Heart right ventricle (tissue), 16 donors: ENCODE measurements at places on chromosomes 11 and 22. TPM values are rescaled to one million over a fixed set of nuclear protein-coding genes. Genes with fewer than 3 reads are reported as not detected.

Gene WT1
- 1.9 TPM for total RNA-seq

Gene NAALADL1
- total RNA-seq = 6.8 TPM

Gene DDX25
- not detected for total RNA-seq

Gene CALCA
- not detected for total RNA-seq

Gene MYOD1
- not detected for total RNA-seq

Gene MMP1
- not detected for total RNA-seq

Gene OSBP
- 39.4 TPM for total RNA-seq

DNA sequence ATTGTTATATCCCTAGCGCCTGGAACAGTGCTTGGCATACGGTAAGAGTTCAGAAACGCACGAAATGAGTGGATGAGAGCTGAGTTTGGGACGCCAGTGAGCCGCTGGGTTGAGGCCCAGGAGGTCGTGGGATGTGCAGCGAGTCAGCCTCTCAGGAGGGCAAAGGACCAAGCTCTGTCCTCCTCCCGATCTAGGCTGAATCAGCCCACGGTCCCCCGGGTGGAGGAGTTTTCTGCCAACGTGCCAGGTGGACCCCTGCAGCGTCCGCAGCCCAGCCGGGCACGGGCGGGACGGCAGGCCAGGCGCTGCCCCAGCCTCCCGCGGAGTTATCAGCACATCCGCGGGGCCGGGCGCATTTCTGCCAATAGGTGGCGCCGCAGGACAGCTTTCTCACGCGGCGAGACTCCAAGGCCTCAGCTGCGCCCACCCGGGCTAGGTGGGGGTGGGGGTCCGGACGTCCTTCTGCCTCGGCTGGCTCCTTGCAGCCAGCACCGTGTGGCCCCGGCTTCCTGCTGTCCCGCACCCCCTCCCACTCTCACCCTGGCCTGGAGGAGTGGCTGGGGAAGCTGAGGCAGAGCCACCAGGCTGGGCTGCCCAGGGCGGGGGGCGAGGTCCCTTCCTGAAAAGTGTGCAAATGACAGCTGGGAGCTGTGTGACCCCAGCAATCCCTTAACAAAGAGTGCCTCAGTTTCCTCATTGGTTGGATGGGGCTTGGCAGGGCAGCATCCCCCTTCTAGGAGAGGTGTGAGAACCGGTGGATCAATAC lies 2.2 kb upstream of the RPS19BP1 start:
- peak overlapping the region; percentile 11 for H3K27ac ChIP-seq
- DNase-seq = peak; percentile 81
- peaks cover 32% of the 10 kb centered on the region for H3K4me1 ChIP-seq
- H3K4me3 ChIP-seq = peak overlapping the region; percentile 13
- H3K27me3 ChIP-seq = no peaks in the 10 kb centered on the region
- peaks cover 7% of the 10 kb centered on the region for H3K36me3 ChIP-seq

DNA sequence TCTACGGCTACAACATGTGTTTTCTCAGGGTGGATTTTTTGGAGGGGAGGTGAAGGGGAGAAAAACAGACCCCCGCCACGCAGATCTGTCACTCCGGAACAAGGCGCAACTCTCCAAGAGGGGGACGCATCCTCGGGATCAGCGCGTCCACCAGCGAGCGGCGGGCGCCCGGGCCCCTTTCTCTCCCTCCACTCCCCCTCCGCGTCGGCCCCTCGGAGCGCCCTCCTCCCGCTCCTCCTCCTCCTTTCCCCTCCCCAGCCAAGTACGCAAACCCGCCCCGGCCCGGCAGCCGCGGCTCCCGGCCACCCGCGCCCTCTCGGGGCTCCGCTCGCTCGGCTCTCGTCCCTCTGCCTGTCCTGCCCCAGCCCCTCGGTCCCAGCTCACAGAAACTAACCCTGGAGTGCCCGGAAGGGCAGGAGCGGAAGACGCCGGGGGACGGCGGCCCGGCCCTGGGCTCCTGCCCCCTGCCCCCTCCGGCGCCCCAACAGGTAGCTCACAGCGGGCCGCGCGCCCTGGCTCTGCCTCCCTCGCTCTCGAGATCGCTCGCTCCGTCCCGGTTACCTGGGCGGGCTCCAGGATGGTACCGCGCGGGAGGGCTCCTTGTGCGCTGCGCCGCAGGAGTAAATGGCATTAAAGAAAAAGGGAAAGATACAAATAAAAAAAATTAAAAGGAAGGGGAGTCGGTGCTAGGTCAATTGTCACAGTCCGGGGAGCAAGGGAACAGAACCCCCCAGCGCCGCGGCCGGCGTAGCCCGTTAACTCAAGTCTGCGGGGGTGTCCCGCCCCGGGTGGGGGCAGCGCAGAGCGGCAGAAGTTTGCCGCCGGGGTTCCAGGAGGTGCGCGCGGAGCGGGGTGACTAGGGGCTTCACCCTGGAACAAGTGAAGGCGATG lies 131.4 kb upstream of the C11orf58 start:
- peak overlapping the region; percentile 94 for H3K4me3 ChIP-seq
- H3K27ac ChIP-seq = peak overlapping the region; percentile 91
- peak; percentile 70 for DNase-seq
- H3K27me3 ChIP-seq = peaks cover 20% of the 10 kb centered on the region

DNA sequence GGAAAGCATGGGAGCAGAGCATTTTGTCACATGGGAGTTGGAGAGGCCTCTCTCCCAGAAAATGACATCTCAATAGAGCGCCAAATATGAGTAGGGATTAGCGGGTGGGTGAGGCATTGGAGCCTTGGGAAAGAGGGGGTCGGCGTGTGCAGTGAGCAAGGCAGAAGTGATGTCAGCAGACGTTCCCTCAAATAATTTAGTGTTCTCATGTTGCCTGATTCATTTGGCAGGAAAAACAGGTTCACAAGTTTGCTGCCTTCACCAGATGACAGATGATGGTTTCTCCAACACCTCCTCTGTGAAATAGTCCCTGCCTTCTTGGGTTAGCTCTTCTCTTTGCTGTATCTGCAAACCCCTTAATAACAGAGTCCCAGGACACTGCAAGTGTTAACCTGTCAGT lies 118.5 kb upstream of the ARHGAP20 start:
- no peaks in the 10 kb centered on the region for H3K36me3 ChIP-seq
- no peak overlapping the region for H3K27ac ChIP-seq
- H3K27me3 ChIP-seq = peaks cover 19% of the 10 kb centered on the region
- no peak for DNase-seq

DNA sequence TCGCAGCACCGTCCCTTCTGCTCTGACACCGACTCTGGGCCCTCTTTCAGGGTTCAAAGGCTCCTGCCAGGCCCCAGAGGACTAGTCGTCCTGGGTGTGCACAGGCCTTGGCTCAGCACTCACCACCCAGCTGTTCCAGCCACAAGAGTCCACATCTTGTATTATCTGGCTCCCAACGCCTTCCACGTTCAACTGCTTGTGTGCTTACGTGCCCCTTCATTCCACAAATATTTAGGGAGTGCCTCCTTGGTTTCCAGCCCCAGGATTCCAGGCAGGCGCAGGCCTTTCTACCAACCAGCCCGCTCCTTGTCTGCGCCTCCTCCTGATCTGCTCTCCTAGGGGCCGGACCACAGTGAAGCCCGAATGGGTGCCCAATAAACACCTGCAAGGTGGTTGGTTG lies 70.9 kb downstream of the SCUBE1 start:
- no peak for DNase-seq
- H3K27me3 ChIP-seq = no peaks in the 10 kb centered on the region
- no peak overlapping the region for H3K27ac ChIP-seq
- H3K4me3 ChIP-seq = no peak overlapping the region
- H3K4me1 ChIP-seq = no peaks in the 10 kb centered on the region

- peaks cover 13% of the 10 kb centered on the region for H3K4me1 ChIP-seq
- H3K27me3 ChIP-seq = no peaks in the 10 kb centered on the region
- no peak for DNase-seq
- no peak overlapping the region for H3K27ac ChIP-seq
- no peaks in the 10 kb centered on the region for H3K36me3 ChIP-seq
Measured at GRCh38 chr11:74806267-74806666, 57.6 kb downstream of the RNF169 start.

DNA sequence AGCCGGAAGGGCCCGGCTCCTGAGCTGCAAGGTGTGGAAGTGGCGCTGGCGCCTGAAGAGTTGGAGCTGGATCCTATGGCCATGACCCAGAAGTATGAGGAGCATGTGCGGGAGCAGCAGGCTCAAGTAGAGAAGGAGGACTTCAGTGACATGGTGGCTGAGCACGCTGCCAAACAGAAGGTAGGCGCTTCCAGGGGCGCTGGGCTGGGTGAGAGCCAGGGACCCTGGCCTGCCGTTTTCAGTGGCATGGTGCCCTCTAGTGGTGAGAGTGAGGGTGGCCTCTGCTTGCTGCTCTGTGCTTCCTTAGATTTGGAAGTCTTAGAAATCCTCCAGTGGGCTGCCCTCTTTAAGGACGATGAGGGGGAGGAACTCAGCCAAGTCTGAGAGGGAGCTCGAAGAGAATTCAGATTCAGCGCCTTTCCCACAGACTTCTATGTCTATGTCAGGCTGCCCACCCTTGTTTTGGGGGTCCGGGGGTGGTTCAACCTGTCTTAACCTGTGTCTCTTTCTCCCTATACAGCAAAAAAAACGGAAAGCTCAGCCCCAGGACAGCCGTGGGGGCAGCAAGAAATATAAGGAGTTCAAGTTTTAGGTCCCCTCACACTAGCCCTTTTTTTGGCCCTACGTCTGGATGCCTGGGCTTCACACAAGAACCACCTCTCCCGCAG lies 1.8 kb upstream of the PACS1 start:
- no peaks in the 10 kb centered on the region for H3K27me3 ChIP-seq
- H3K4me3 ChIP-seq = no peak overlapping the region
- H3K27ac ChIP-seq = peak overlapping the region; percentile 99
- H3K36me3 ChIP-seq = peaks cover 56% of the 10 kb centered on the region
- H3K4me1 ChIP-seq = peaks cover 36% of the 10 kb centered on the region

- no peak overlapping the region for H3K27ac ChIP-seq
- H3K4me3 ChIP-seq = no peak overlapping the region
Measured at GRCh38 chr22:35505399-35506258, 35.0 kb upstream of the RASD2 start.

DNA sequence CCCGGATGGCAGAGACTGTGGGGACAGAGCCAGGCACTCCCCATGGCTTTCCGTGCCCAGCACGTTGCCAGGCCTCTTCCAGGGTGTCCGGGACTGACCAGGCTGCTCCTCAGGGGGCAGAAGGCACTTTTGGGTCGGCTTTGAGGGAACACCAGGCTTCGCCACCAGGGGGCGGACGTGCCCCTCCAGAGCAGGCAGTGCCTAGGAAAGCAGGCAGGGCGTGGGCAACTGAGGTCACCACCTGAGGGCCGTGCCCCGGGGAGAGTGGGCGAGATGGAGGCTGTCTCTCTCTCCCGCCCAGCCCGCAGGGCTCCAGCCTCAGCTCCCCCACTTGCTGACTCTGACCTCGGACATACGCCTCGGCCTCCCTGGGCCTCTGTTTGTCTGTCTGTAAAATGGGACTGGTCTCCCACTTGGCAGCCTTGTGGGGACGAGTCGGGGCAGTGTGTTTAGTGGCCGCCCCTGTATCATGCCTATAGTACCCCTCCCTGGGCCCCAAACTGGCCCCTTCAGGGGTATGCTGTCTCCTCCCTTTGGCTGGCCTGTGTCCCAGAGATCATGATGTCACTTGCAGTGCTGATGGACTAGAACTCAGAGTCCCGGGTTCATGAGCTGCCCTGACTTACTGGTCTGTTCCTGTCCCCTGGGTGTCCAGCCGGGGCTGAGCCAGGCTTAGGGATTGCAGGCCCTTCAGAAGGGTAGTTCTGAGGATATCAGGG lies 4.4 kb upstream of the PRR5 start:
- H3K4me1 ChIP-seq = peaks cover 2% of the 10 kb centered on the region
- no peaks in the 10 kb centered on the region for H3K36me3 ChIP-seq
- no peak overlapping the region for H3K27ac ChIP-seq
- no peak overlapping the region for H3K4me3 ChIP-seq
- H3K27me3 ChIP-seq = peaks cover 19% of the 10 kb centered on the region

GRCh38 chr22:29275819-29276565 lies 7.9 kb downstream of the EWSR1 start:
- H3K27ac ChIP-seq = no peak overlapping the region
- peaks cover 6% of the 10 kb centered on the region for H3K36me3 ChIP-seq
- H3K27me3 ChIP-seq = no peaks in the 10 kb centered on the region
- H3K4me1 ChIP-seq = peaks cover 62% of the 10 kb centered on the region
- no peak for DNase-seq

DNA sequence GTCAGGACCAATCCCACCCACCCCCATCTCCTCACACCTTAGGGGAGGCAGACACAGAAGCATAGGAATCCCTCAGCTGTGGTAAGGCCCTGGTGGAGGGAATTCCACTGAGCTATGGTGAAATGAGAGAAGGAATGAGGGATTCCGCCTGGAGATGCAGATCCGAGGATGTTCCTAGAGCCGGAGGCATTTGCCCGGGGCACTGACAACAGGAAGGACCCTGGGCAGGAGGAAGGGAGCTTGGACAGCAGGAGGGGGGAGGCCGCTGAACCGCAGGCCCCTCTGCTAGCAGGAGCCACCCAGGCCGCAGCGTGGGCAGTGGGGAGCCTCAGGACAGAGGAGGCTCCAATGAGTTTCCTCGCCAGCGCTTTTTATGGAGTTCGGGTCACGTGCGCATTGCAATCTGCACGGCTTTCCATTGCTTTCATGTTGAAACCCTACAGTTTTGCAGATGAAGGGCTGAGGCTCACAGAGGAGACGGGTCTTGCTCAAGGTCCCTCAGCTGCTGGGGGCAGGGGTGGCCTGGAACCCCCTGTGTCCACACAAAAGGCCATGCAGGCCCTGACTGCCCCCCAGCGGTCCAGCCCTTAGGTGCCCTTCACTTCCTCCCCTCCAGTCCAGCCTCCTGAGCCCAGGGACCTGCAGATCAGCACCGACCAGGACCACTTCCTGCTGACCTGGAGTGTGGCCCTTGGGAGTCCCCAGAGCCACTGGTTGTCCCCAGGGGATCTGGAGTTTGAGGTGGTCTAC lies 15.5 kb downstream of the CSF2RB start:
- H3K4me1 ChIP-seq = no peaks in the 10 kb centered on the region
- no peak for DNase-seq
- no peak overlapping the region for H3K27ac ChIP-seq
- H3K27me3 ChIP-seq = peaks cover 15% of the 10 kb centered on the region
- H3K36me3 ChIP-seq = no peaks in the 10 kb centered on the region

DNA sequence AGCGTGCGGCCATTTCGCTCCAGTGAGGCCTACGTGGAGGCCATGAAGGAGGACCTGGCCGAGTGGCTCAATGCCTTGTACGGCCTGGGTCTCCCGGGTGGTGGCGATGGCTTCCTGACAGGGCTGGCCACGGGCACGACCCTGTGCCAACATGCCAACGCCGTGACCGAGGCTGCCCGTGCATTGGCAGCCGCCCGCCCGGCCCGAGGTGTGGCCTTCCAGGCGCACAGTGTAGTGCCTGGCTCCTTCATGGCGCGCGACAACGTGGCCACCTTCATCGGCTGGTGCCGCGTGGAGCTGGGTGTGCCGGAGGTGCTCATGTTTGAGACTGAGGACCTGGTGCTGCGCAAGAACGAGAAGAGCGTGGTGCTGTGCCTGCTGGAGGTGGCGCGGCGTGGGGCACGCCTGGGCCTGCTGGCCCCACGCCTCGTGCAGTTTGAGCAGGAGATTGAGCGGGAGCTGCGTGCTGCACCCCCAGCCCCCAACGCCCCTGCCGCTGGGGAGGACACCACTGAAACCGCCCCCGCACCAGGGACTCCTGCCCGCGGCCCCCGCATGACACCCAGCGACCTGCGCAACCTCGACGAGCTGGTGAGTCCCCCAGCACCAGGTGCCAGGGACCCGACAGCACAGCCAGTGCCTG lies 1.8 kb downstream of the GAS2L1 start:
- peaks cover 9% of the 10 kb centered on the region for H3K27me3 ChIP-seq
- H3K4me1 ChIP-seq = peaks cover 70% of the 10 kb centered on the region
- peak overlapping the region; percentile 98 for H3K27ac ChIP-seq
- H3K4me3 ChIP-seq = peak overlapping the region; percentile 91

- peaks cover 33% of the 10 kb centered on the region for H3K36me3 ChIP-seq
- no peaks in the 10 kb centered on the region for H3K27me3 ChIP-seq
- no peak for DNase-seq
- H3K4me1 ChIP-seq = no peaks in the 10 kb centered on the region
- H3K27ac ChIP-seq = no peak overlapping the region
- H3K4me3 ChIP-seq = no peak overlapping the region
Measured at GRCh38 chr11:113817162-113817561, 37.6 kb downstream of the CLDN25 start.

- no peak for DNase-seq
- no peak overlapping the region for H3K27ac ChIP-seq
- no peak overlapping the region for H3K4me3 ChIP-seq
- H3K4me1 ChIP-seq = no peaks in the 10 kb centered on the region
Measured at GRCh38 chr11:127339376-127339775, 338.8 kb upstream of the KIRREL3 start.
